ENCODE measurements at places on chromosomes 13 and 19.
A peak's percentile ranks its signal among the peaks of the same experiment; 100 is the strongest.

DNA sequence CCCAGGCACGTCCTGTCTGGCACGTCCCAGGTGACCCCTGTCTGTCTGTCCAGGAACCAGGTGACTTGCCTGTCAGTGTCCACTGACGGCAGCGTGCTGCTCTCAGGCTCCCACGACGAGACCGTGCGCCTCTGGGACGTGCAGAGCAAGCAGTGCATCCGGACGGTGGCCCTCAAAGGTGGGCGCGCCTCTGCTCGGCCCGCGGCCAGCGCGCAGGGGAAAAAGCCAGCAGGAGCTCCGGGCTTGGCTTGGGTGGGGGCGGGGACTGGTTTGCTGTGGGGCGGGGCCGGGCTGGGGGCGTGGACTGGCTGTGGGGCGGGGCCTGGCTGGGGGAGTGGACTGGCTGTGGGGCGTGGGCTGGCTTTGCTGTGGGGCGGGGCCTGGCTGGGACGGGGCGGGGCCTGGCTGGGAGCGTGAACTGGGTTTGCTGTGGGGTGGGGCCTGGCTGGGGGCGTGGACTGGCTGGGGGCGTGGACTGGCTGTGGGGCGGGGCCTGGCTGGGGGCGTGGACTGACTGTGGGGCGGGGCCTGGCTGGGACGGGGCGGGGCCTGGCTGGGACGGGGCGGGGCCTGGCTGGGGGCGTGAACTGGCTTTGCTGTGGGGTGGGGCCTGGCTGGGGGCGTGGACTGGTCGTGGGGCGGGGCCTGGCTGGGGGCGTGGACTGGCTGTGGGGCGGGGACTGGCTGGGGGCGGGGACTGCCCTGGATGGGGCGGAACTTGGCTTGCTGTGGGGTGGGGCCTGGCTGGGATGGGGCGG, 7.2 kb downstream of the WDR18 start:
- peak; percentile 39 for DNase-seq

- no peak for DNase-seq
Observed at GRCh38 chr19:17775245-17775927, 19.6 kb upstream of the B3GNT3 start.

GRCh38 chr13:99085139-99085807, 107.4 kb upstream of the DOCK9 start:
- no peak for DNase-seq

GRCh38 chr19:50710612-50711011, 9.0 kb downstream of the SHANK1 start:
- DNase-seq, result no peak

GRCh38 chr13:45373162-45373547, 32.2 kb upstream of the TPT1 start:
- no peak for DNase-seq

DNA sequence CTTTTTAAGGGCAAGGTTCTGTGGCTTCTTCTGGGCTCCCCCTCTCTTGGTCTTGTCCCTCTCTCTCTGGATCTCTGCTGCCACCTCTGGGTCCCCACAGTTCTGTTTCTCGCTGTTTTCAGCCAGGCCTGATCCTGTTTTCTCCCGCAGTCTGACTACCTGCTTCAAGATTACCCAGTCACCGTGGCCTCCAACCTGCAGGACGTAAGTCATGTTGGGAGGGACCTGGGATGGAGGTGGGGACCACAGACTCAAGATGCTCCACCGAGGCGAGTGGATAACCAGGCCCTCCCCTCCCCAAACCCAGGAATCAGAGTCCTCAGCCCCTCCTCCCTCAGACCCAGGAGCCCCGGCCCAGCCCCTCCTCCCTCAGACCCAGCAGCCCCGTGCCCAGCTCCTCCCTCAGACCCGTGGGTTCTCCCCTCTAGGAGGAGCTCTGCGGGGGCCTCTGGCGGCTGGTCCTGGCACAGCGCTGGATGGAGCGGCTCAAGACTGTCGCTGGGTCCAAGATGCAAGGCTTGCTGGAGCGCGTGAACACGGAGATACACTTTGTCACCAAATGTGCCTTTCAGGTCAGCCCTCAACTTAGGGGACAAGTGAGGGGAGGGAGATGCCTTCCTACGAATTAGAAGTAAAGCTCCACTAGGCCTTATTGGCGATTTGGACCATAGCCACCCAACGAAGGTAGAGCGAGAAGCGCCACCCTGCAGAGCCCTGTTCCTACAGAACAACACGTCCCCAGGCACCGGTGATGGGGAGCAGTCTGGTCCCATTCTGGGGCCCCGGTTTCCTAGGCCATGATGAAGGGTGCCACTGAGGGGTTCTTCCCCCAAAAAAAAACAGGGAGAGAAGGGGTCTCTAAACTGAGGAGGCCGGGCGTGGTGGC, 2.2 kb downstream of the FLT3LG start:
- DNase-seq, result peak; percentile 48

DNA sequence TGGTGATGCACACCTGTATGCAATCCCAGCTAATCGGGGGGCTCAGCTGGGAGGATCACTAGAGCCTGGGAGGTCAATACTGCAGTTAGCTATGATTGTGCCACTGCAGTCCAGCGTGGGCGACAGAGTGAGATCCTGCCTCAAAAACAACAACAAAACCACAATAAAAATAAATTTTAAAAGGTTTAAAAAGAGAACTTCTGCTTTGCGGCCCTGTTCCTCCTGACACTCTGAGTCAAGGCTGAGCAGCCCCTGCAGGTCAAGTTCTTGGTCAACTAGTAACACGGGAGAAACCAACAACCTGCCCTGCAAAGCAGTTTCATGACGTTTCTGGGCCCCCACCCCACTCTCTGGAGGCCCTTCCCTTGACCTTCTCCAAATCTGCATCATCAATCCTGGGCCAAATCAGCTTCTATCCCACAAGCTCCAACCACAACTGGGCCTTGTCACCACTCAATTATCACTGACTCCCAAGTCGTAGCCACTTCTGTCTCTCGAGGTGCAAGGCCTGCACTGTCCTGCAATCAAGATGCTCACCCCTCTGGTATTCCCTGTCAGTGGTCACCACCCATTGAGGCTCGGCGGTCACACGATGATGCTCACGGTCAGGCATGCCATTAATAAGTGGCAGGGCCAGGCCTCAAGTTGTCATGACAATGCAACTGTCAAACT, 7.5 kb downstream of the ELAVL1 start:
- DNase-seq, result no peak

Data from stimulated activated CD4-positive, alpha-beta T cell treated with anti-CD3 and anti-CD28 coated beads, Interleukin-1b, Interleukin-23, amount 100 ng/mL, for 1 hour (primary cell).